ENCODE measurements at places on chromosomes 16 and 17.

GRCh38 chr17:42474276-42474675, 15.6 kb downstream of the ATP6V0A1 start:
- no peak for DNase-seq

GRCh38 chr17:4256952-4257351, 6.8 kb downstream of the ANKFY1 start:
- DNase-seq, result no peak

DNA sequence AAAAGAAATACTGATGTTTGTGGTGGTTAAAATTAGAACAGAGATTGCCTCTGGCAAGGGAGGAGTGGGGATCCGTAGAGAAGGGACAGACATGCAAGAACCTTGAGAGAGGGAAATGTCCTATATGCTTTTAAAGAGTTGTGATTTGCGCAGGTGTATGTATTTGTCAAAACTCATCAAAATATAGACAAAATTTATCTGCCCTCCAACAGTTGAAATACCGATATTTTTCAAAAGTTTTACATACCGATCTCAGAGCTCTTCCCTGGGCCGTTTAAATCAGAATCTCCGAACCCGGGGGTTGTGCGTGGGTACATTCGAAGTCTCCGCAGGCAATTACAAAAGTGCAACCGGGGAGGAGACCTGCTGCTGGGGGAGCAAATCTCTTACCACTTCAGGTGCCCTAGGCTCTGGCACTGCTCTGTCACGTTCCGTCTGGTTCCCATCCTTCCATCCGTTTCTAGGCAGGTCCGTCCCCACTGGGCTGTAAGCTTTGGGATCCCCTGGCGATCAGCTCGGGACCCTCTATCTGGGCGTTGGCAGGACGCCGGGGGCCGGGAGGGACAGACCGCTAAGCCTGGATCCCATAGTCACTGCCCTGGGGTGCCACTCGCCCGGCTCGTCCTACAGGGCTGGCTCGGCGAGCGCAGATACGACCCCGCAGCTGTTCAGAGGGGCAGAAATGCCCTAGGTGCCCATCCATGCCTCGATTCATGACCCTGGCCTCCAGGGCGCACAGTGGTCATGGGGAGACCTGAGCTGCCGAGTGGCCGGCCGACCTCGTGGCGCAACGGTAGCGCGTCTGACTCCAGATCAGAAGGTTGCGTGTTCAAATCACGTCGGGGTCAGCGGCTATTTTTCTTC, 4.2 kb downstream of the BORCS6 start:
- DNase-seq, result peak; percentile 89

DNA sequence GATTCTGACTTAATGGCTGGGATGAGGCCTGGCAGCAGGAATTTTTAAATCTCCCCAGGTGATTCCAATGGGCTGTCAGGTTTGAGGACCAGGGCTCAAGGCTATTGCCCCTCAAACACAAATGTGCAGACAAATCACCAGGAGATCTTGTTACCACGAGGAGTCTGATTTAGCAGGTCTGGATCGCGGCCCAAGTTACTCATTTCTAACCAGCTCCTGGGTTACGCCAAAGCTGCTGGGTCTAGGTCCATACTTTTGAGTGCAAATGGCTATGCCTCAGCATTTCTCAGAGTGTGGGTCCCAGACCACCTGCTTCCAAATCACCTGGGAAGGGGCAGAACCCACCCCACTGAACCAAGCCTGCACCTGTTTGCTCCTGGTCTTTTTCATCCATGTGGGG, 33.1 kb downstream of the CNGB1 start:
- DNase-seq, result no peak

GRCh38 chr16:78925083-78925767, 675.3 kb downstream of the MAF start:
- no peak for DNase-seq

DNA sequence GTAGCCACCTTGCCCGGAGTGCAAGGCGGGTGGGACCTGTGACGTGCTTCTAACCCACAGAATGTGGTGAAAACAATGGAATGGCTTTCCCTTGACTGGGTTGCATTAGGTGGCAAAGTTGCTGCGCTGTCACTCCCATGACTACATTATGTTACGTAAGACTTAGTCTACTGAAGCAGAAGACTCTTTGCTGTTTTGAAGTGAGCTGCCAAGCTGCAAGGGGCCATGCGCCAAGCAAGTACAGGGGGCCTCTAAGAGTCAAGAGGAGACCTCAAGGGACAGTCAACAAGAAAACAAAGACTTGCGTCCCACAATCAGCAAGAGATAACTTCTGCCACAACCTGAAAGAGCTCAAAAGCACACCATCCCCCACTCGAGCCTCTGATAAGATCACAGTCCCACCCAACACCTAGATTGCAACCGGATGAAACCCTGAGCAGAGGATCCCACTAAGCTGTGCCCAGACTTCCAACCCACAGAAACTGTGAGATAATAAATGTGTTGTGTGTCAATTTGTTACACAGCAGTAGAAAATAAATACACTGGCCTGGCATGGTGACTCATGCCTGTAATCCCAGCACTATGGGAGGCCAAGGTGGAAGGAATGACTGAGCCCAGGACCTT, 16.5 kb downstream of the ANKRD11 start:
- no peak for DNase-seq

Data from stimulated activated CD8-positive, alpha-beta memory T cell treated with anti-CD3 and anti-CD28 coated beads, Interleukin-2, amount 100 ng/mL, for 1 hour (primary cell).